ENCODE measurements at places on chromosomes 11 and 22. TPM values are rescaled to one million over a fixed set of nuclear protein-coding genes. Genes with fewer than 3 reads are reported as not detected.
A peak's percentile ranks its signal among the peaks of the same experiment; 100 is the strongest.

DNA sequence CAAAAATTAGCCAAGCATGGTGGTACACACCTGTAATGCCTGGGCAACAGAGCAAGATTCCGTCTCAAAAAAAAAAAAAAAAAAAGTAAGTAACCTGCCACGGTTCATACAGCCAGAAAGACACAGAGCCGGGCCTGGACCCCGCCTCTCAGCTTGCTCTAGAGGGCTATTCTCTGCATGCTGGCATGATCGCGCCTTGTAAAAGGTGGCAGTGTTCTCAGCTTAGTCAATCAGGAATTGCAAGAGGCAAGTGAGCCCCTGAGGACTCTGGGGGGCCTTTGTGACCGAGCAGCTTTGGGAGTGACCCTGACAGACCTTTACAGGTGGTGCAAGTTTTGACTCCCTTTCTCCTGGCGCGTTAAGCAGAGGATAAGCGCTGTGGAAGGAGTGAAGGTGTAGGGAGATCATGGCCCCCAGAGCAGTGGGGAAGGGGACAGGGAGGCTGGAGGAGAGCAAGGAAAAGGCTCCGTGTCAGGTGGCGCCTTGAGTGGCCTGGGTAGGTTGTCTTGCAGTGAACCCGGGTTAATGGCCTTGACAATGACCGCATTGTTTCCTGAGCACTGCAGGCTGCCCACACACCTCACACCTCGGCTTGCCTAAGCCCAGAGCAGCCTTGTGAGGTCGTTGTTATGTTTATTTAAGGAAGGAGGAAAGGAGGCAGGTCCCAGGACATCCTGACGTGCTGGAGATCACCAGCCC lies 48.9 kb downstream of the CDPF1 start:
- H3K4me3 ChIP-seq, result no peak overlapping the region
- H3K36me3 ChIP-seq, result peaks cover 14% of the 10 kb centered on the region
- peaks cover 5% of the 10 kb centered on the region for H3K4me1 ChIP-seq
- H3K27ac ChIP-seq, result peak overlapping the region; percentile 91
- H3K27me3 ChIP-seq, result no peaks in the 10 kb centered on the region

GRCh38 chr22:49577168-49578060 lies 250.3 kb downstream of the BRD1 start:
- H3K36me3 ChIP-seq, result no peaks in the 10 kb centered on the region
- DNase-seq, result no peak
- H3K27ac ChIP-seq, result no peak overlapping the region
- H3K4me3 ChIP-seq, result no peak overlapping the region
- no peaks in the 10 kb centered on the region for H3K27me3 ChIP-seq
- no peaks in the 10 kb centered on the region for H3K4me1 ChIP-seq

DNA sequence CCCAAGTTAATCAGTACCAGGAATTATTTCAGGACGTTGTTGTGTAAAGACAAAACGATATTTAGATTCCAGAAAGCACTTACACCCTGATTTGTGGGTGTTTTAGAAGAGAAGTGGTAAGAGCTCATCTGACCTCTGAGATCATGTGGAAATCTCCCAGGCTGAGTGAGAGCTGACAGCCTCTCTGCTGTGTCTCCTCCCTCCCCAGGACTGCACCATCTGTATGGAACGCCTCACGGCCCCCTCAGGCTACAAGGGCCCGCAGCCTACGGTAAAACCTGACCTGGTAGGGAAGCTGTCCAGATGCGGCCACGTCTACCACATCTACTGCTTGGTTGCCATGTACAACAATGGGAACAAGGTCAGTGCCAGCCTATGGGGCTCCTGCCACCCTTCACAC lies 20.0 kb downstream of the DTX4 start:
- peaks cover 6% of the 10 kb centered on the region for H3K36me3 ChIP-seq
- H3K27ac ChIP-seq, result no peak overlapping the region
- no peak for DNase-seq
- H3K4me3 ChIP-seq, result no peak overlapping the region
- H3K4me1 ChIP-seq, result peaks cover 48% of the 10 kb centered on the region

GRCh38 chr11:723120-723883 lies 17.3 kb downstream of the EPS8L2 start:
- H3K4me3 ChIP-seq, result no peak overlapping the region
- no peaks in the 10 kb centered on the region for H3K27me3 ChIP-seq
- H3K4me1 ChIP-seq, result peaks cover 7% of the 10 kb centered on the region
- peaks cover 84% of the 10 kb centered on the region for H3K36me3 ChIP-seq

DNA sequence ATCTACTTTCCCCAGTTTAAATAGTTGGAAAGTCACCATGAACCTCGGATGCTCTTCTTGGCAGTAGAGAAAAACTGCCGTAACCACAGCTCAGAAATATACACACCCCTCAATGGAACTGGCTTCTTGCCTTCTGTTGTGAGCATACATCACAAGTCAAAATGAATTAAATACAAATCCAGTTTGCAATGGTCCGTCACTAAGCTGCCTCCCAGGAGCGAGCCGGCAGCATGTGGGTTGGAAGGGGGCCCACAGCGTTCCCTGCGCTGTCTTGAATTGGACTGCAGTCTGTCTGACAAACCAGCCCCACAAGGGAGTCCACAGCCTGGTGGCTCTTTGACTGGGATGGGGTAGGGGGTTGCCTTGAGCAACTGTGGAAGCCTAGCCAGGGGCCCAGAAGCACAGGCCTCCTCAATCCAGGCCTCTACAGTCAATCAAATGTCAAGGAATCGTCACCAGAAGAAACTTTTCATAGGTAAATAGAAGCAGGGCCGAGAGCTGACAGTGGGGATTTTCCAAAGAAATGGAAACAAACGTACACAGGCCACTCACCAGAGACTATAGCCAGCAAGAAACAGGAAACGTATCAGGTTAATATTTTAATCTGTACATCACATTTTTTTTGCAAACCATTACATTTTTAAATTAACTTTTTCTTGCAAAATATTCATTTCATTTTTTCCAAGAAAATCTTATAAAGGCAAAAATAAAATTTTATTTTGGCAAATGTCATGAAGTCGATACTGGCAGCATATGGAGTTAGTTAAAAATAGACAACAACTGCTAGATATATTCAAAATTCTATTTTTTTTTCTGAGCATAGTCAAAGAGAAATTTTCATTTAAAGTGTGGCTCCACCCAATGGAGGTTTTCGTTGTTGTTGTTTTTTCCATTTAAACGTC lies 38.5 kb downstream of the C11orf58 start:
- DNase-seq, result no peak
- no peak overlapping the region for H3K27ac ChIP-seq
- H3K4me1 ChIP-seq, result no peaks in the 10 kb centered on the region
- no peak overlapping the region for H3K4me3 ChIP-seq
- H3K36me3 ChIP-seq, result peaks cover 73% of the 10 kb centered on the region

DNA sequence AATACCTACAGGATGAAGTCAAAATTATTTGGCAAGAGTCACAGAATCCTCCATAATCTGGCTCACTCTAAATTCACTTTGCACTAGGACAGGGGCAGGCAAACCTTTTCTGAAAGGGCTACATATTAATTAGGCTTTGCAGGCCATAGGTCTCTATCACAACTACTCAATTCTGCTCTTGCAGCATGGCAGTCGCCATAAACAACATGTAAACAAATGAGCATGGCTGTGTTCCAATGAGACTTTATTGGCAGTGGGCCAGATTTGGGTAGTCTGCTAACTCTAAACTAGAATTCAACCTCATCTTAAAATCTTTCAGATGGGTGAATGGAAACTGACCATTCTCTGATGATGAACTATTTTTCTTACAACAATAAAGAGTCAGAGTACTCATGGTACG lies 5.8 kb downstream of the THRSP start:
- H3K27ac ChIP-seq, result no peak overlapping the region
- peaks cover 37% of the 10 kb centered on the region for H3K36me3 ChIP-seq
- H3K27me3 ChIP-seq, result no peaks in the 10 kb centered on the region
- no peak overlapping the region for H3K4me3 ChIP-seq
- H3K4me1 ChIP-seq, result no peaks in the 10 kb centered on the region
- no peak for DNase-seq

The PKDREJ gene
- 0.27 TPM for polyA plus RNA-seq
